ENCODE measurements at places on chromosomes 7 and 10.

GRCh38 chr10:32205670-32206069, 141.3 kb downstream of the EPC1 start:
- no peak for DNase-seq

- no peak for DNase-seq
Observed at GRCh38 chr7:150326657-150327268, 3.4 kb upstream of the ACTR3C start.

GRCh38 chr7:30306976-30307375, 22.6 kb downstream of the ZNRF2 start:
- peak; percentile 27 for DNase-seq

DNA sequence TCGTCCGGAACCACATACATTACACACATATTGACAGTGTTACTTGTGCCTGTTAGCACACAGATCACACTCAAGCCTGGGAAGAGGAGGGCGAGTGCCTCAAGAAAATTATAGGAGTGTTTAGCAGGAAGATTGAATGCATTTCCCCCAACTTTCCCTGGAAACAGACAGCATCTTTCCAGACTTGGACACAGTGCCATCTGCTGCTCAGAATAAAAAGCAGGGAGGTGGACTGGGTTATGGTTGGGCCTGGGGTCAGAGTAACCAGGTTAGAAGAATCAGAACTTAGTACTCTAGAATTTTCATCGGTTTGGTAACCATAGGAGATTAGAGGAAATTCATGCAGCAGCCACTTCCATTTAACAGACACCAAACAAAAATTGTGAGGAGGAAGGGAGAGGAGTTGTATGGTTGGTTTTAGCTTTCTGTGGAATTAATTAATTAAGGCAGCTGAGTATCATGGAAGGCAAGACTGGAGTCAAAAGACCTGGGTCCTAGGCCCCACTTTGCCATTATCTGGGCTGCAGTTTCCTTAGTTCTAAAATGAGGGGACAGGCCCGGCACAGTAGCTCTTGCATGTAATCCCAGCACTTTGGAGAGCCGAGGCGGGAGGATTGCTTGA, 43.4 kb upstream of the OPTN start:
- DNase-seq, result peak; percentile 2

DNA sequence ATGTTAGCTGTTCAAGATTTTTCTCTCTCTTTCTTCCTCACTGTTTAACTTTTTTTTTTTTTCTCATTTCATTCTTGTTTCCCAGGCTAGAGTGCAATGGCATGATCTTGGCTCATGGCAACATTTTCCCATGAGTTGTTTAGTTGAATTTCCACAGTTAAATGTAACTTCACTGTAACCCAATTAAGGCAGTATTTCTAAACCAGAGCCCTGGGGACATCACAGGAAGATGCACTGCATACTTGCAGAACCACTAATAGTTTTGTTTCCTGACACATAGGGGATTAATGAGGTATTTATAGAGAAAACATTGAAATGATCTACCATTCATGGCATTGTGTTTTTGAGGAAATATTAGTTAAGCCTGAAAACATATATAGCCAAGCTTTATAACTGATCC, 795.6 kb upstream of the GHITM start:
- DNase-seq, result no peak

- DNase-seq, result no peak
Observed at GRCh38 chr10:44395396-44395795, 10.5 kb upstream of the CXCL12 start.

- no peak for DNase-seq
Observed at GRCh38 chr10:92989250-92989649, 71.3 kb upstream of the CYP26C1 start.

DNA sequence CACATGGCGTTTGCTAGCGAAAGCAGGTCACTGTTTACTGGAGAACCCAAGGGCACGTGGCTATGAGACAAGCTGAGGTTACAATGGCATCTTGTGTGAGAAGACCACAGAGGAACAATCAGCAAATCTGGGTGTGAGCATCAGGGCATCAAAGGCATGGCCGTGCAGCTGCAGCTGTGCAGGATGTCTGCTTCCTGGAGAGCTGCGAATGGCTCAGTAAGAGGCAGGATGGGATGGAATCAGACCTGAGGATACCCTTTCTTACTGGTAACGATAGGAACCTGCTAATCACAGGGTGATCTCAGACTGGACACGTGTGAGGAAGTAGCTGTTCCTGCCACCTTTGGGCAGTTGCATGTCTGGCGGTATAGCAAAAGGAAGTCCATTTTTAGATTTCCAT, 119.5 kb downstream of the RNF216 start:
- no peak for DNase-seq

GRCh38 chr7:66452165-66452564, 176.5 kb upstream of the KCTD7 start:
- DNase-seq, result no peak

- no peak for DNase-seq
Observed at GRCh38 chr7:36951257-36951697, 227.0 kb upstream of the AOAH start.
